CD4-positive, CD25-positive, alpha-beta regulatory T cell (primary cell): ENCODE measurements at places on chromosomes 5 and 9. TPM values are rescaled to one million over a fixed set of nuclear protein-coding genes. Genes with fewer than 3 reads are reported as not detected.

The ADAMTS6 gene
- polyA plus RNA-seq, result 0.09 TPM

The SLC45A2 gene
- not detected for polyA plus RNA-seq

The PDE6A gene
- not detected for polyA plus RNA-seq

The GABBR2 gene
- not detected for polyA plus RNA-seq

The PCDHGC3 gene
- not detected for polyA plus RNA-seq

The IFNB1 gene
- not detected for polyA plus RNA-seq

The CDO1 gene
- polyA plus RNA-seq, result not detected

The CRB2 gene
- not detected for polyA plus RNA-seq

The TMEM250 gene
- polyA plus RNA-seq, result 55.6 TPM

The ANKRD18B gene
- not detected for polyA plus RNA-seq

The ST6GALNAC4 gene
- 23.7 TPM for polyA plus RNA-seq

The DMRTA1 gene
- not detected for polyA plus RNA-seq

The SOHLH1 gene
- not detected for polyA plus RNA-seq

The PCDHGA1 gene
- not detected for polyA plus RNA-seq

The OLFML2A gene
- polyA plus RNA-seq, result not detected

The PCDHA9 gene
- polyA plus RNA-seq, result not detected

The NUTM2F gene
- not detected for polyA plus RNA-seq

The EXOSC2 gene
- polyA plus RNA-seq, result 28.6 TPM

The SLC2A8 gene
- 5.5 TPM for polyA plus RNA-seq

The SPINK6 gene
- polyA plus RNA-seq, result not detected

The KIF4B gene
- not detected for polyA plus RNA-seq

The SMIM33 gene
- polyA plus RNA-seq, result 0.72 TPM

The MARVELD2 gene
- polyA plus RNA-seq, result 1.4 TPM

The MCTP1 gene
- polyA plus RNA-seq, result 0.24 TPM

The MRNIP gene
- polyA plus RNA-seq, result 10.2 TPM

The BHMT2 gene
- not detected for polyA plus RNA-seq

The ADCY2 gene
- not detected for polyA plus RNA-seq

The SPINK4 gene
- polyA plus RNA-seq, result not detected

The FOXD4L5 gene
- polyA plus RNA-seq, result not detected

The TNFSF8 gene
- polyA plus RNA-seq, result 78.1 TPM

The GPR150 gene
- 0.61 TPM for polyA plus RNA-seq

The SLIT3 gene
- not detected for polyA plus RNA-seq

The SLC6A19 gene
- polyA plus RNA-seq, result not detected
